ENCODE measurements at places on chromosomes 2 and 18.

DNA sequence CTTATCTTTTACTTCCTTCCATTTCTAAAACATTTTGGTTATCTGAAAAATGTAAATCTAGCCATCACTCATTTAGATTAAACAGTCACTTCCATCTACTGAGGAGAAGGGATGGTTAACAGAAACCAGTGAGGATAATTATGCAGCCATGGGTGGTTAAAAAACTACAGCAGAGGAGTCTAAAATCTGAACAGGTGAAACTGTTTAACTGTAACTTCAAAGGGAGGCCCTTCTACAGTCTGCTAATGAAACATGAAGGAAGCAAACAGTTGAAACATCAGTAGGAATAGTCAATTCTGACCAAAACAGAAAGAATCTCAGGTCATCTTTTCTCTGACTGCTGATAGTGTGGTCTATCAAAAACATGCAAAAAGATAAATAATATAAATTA, 71.0 kb downstream of the DTNB start:
- no peaks in the 10 kb centered on the region for H3K36me3 ChIP-seq
- no peak overlapping the region for H3K4me3 ChIP-seq
- no peak overlapping the region for H3K27ac ChIP-seq
- H3K4me1 ChIP-seq, result no peaks in the 10 kb centered on the region
- no peak for DNase-seq
- H3K27me3 ChIP-seq, result no peaks in the 10 kb centered on the region

DNA sequence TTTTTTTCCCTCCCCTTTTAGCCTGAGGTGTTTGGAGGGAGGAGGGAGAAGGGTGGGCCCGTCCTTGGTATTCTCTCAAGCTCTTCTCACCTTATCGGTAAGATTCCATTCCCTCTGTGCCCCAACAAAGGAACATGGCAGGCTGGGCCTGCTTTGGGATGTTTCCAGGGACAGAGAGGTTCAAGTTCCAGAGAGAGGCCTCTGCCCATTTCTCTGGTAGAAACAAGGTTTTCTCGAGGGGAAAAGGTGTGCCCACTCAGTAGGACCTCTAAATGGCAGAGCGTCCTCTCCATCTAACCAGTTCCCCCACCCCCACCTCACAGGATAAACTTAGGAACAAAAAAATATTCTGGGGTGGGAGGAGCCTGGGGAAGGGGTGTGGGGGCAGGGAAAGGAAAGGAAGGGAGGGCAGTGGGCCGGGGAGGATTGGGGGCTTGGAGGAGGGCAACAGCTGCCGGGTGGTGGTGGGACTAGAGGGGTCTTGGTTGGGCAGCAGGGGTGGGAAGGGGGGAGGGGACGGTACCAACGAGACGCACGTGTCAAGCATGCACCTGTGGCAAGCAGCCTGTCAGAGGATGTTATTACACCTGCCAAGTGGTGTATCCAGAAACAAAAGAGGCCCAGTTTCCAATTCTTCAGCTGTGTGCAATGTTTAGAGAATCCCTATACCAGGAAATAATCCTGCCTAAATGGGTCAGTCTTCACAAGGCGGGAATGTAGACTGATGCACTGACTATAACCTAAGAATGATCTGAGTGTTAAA, 2.1 kb downstream of the PCBP1 start:
- H3K27me3 ChIP-seq, result no peaks in the 10 kb centered on the region
- H3K4me1 ChIP-seq, result peaks cover 51% of the 10 kb centered on the region
- peak overlapping the region; percentile 96 for H3K4me3 ChIP-seq
- peak overlapping the region; percentile 100 for H3K27ac ChIP-seq

DNA sequence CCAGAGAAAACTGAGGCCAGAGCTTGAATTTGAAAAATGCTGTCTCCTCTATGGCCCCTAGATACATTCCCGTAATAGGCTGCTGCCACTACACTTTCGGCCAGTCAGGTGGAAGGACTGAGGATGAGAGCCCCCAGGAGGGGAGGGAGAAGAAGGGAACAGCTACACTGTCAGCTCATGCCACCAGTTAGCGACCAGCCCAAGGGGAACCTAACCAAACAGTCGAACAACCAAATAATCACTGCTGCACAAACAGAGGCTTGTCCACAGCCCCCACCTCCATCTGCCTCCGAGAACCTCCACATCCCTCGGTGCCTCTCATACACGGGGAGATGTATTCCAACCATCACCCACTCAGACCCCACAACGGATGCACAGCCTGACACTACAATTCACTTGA, 7.3 kb downstream of the ZNF516 start:
- no peak overlapping the region for H3K27ac ChIP-seq
- H3K27me3 ChIP-seq, result peaks cover 83% of the 10 kb centered on the region
- peaks cover 17% of the 10 kb centered on the region for H3K4me1 ChIP-seq
- peaks cover 11% of the 10 kb centered on the region for H3K36me3 ChIP-seq

DNA sequence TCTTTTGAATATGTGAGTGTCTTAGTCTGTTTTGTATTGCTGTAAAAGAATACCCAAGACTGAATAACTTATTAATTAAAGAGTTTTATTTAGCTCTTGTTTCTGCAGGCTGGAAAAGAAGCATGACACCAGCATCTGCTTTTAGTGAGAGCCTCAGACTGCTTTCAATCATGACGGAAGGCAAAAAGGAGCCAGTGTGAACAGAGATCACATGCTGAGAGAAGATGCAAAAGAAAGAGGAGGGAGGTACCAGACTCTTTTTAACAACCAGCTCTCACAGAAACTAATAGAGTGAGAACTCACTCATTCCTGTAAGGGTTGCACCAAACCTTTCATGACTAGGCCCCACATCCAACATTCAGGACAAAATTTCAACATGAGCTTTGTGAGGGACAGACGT, 101.6 kb upstream of the HNMT start:
- no peaks in the 10 kb centered on the region for H3K36me3 ChIP-seq
- H3K4me1 ChIP-seq, result no peaks in the 10 kb centered on the region
- H3K27me3 ChIP-seq, result peaks cover 6% of the 10 kb centered on the region
- no peak overlapping the region for H3K27ac ChIP-seq
- DNase-seq, result no peak

- no peak overlapping the region for H3K4me3 ChIP-seq
- H3K27ac ChIP-seq, result no peak overlapping the region
- no peak for DNase-seq
- H3K36me3 ChIP-seq, result no peaks in the 10 kb centered on the region
- H3K4me1 ChIP-seq, result peaks cover 3% of the 10 kb centered on the region
- H3K27me3 ChIP-seq, result peaks cover 51% of the 10 kb centered on the region
Measured at GRCh38 chr2:202043475-202043874, 9.8 kb downstream of the FZD7 start.

- DNase-seq, result no peak
- H3K27me3 ChIP-seq, result no peaks in the 10 kb centered on the region
- H3K27ac ChIP-seq, result no peak overlapping the region
Measured at GRCh38 chr2:184444217-184444616, 154.1 kb upstream of the ZNF804A start.

DNA sequence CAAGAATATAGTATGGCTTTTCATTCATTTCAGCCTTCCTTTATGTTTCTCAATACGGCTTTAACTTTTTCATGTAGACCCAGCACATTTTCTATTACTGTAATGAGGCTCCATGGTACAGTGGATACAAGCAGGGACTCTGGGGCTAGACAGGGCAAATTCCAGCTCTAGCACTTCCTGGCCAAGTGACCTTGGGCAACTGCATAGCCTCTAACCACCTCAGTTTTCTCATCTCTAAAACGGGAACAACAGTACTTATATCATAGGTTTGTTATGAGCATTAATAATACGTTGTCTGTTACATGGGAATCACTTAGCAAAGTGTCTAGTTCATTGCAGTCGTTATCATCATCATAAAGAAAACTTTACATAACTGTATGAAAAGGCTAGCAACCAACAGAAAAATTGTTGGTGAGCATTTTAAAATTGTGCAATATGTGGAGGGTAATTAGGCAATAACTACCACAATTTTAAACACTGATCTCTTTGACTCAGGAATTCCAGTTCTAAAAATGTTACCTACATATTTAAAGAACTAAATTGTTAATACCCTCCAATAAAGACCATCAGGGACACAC, 13.7 kb upstream of the RMDN2 start:
- no peak for DNase-seq
- no peaks in the 10 kb centered on the region for H3K36me3 ChIP-seq
- peaks cover 27% of the 10 kb centered on the region for H3K27me3 ChIP-seq
- no peak overlapping the region for H3K27ac ChIP-seq
- H3K4me3 ChIP-seq, result no peak overlapping the region

- H3K27ac ChIP-seq, result no peak overlapping the region
- no peak overlapping the region for H3K4me3 ChIP-seq
- H3K36me3 ChIP-seq, result no peaks in the 10 kb centered on the region
- no peaks in the 10 kb centered on the region for H3K4me1 ChIP-seq
- DNase-seq, result no peak
- peaks cover 8% of the 10 kb centered on the region for H3K27me3 ChIP-seq
Measured at GRCh38 chr2:7945026-7945425, 736.8 kb upstream of the ID2 start.

- no peaks in the 10 kb centered on the region for H3K27me3 ChIP-seq
- DNase-seq, result no peak
Measured at GRCh38 chr18:44723411-44723810, 42.7 kb downstream of the SETBP1 start.

GRCh38 chr2:55136138-55136541, 85.9 kb upstream of the RTN4 start:
- no peak overlapping the region for H3K4me3 ChIP-seq
- H3K4me1 ChIP-seq, result peaks cover 14% of the 10 kb centered on the region
- no peak overlapping the region for H3K27ac ChIP-seq
- H3K27me3 ChIP-seq, result peaks cover 15% of the 10 kb centered on the region
- no peak for DNase-seq

- H3K36me3 ChIP-seq, result no peaks in the 10 kb centered on the region
- H3K4me1 ChIP-seq, result no peaks in the 10 kb centered on the region
- no peak overlapping the region for H3K27ac ChIP-seq
- H3K4me3 ChIP-seq, result no peak overlapping the region
Measured at GRCh38 chr18:48754559-48754958, 196.2 kb downstream of the SMAD7 start.

DNA sequence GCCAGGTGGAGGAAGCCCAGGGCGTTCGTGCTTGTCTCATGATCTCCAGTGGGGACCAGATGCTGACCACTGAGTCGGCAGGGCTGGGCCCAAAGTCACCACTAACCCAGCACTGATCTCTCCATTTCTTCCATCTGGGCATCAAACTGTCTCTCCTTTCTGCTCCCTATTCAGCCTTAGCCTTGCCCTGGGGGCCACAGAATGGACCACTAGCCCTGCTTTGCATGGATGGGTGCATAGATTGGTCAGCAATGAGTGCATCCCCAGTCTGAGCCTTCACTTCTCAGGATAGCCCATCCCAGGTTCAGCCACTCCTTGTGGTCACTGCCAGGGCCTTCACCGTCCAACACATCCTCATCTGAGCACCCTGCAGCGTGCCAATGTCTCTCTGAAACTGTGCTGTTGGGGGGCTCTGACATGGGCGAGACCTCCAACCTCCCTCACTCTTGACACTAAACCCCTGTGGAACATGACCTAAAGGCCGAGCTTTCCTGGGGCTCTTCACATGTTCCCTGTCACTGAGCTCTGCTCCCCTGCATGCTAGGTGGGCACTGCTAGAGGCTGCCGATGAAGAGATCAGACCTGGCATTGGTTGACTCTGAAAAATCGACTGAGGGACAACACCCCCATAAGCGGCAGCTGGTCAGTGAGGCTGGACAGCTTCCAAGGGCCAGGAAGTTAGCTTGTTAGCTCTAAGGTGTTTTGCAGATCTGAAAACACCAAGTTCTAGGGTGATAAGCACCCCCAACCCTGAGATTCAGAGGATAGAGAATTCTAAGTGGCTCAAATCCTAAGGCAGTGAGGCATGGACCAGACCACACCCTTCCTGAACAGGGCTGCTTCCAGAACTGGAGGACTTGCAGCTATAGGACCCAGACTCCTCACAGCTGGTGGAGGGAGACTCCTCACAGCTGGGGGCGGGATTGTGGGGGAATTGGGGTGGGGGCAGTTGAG, 61.7 kb downstream of the HS1BP3 start:
- no peak overlapping the region for H3K4me3 ChIP-seq
- no peak for DNase-seq
- no peak overlapping the region for H3K27ac ChIP-seq
- no peaks in the 10 kb centered on the region for H3K27me3 ChIP-seq
- no peaks in the 10 kb centered on the region for H3K4me1 ChIP-seq

- H3K36me3 ChIP-seq, result no peaks in the 10 kb centered on the region
- DNase-seq, result no peak
- no peak overlapping the region for H3K4me3 ChIP-seq
- peaks cover 12% of the 10 kb centered on the region for H3K4me1 ChIP-seq
Measured at GRCh38 chr2:43455731-43456642, 139.9 kb downstream of the THADA start.

DNA sequence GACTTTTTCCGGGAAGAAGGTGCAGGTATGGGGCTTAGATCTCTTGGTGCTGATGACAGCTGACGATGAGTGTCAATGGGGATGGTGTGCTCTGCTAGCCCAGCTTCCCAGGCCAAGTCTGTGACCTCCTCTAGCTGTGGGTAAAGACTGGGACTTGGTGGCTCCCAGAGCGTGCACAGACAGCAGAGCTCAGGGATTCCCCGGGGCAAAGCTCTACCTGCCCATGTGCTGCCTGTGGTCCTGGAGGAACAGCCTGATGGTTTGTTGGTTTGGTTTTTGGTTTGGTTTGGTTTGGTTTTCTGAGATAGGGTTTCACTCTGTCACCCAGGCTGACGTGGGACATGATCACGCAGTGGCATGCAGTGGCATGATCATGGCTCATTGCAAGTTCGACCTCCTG, 19.2 kb downstream of the ATP6V1B1 start:
- peaks cover 3% of the 10 kb centered on the region for H3K4me1 ChIP-seq
- no peak overlapping the region for H3K27ac ChIP-seq
- no peak overlapping the region for H3K4me3 ChIP-seq
- DNase-seq, result no peak

DNA sequence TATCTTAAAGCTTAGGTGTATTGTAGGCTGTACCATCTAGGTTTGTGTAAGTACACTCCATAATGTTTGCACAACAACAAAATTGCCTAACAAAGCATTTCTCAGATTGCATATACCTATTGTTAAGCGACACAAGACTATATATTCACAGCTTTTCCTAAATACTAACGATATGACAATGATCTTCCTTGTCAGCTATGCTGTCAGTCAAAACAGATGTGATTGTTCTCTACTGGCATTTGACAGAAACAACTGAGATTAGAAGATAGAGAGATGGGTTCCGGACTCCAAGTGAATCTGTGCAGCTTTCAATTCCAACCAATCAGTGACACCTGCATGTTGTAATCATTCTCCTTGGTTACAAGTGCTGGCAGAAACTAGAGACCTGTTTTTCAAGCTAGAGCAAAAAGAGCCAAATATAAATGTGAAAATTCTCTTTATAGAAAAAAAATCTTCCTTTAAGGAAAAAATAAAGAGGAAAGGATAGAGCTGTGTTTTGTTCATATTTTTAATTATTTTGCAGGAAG, 1232.3 kb upstream of the SLC39A10 start:
- H3K4me3 ChIP-seq, result no peak overlapping the region
- H3K4me1 ChIP-seq, result no peaks in the 10 kb centered on the region
- H3K27me3 ChIP-seq, result no peaks in the 10 kb centered on the region
- no peak overlapping the region for H3K27ac ChIP-seq
